Adrenal gland (tissue), 19 donors: ENCODE measurements at places on chromosomes 7 and 10. TPM values are rescaled to one million over a fixed set of nuclear protein-coding genes. Genes with fewer than 3 reads are reported as not detected.

ADCY1 gene
- 2.4 TPM for total RNA-seq

GRCh38 chr10:52526251-52526823 lies 212.3 kb downstream of the DKK1 start:
- no peak for DNase-seq

GRCh38 chr7:10662982-10663884 lies 310.4 kb upstream of the PHF14 start:
- DNase-seq = no peak

DNA sequence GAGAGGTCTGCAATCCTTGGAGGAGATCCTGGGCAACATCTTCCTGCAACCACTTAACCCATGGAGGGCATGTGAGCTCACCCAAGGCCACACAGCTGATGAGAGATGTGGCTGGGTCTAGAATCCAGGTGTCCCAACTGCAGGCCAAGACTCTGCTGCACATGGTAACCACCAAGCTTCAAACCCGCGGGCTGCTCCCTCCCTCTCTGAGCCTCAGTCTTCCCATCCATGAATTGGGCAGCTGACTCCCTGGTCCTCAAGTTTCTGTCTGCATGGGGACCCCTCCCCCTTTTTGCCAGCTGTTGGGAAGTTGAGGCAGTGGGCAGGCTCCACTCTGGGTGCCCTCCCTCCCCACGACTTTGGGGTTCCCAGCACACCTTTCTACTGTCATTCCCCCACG lies 20.9 kb upstream of the INMT start:
- DNase-seq = no peak

CDK14 gene
- total RNA-seq = 5.3 TPM

EBLN1 gene
- total RNA-seq = not detected

- no peak for DNase-seq
Measured at GRCh38 chr10:6313111-6313895, 110.6 kb downstream of the PFKFB3 start.

KCND2 gene
- total RNA-seq = 3.0 TPM

DNA sequence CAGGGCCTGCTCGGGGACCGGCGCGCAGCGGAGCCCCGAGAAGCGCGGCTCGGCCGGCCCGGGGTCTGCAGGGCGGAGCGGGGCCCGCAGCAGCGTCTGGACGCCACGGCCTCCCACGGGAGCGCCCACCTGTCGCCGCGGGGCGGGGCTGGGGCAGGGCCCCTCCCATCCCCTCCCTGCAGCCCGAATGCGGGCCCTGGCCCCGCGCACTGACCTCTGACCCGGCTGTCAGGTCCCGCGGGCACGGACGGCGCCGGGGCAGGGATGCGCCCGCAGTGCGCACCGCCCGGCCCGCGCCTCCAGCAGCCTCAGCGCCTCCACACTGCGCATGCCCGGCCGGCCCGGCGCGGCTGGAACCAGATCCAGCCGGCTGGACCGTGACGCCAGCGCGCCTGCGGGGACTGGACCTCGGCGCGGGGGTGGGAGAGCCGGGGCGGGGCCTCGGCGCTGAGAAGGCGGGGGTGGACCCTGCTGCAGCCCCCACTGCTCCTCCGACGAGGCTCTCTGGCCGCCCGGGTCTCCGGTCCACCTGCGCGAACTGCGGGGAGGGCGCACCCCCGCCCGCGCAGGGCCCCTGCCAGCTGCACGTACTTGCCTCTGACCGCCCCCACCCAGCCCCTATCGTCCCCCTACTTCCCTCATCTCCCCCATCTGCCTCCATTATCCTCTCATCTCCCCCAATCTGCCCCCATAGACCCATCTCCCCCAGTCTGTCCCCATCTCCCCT lies 16.1 kb upstream of the GPR146 start:
- DNase-seq = peak; percentile 94

DNA sequence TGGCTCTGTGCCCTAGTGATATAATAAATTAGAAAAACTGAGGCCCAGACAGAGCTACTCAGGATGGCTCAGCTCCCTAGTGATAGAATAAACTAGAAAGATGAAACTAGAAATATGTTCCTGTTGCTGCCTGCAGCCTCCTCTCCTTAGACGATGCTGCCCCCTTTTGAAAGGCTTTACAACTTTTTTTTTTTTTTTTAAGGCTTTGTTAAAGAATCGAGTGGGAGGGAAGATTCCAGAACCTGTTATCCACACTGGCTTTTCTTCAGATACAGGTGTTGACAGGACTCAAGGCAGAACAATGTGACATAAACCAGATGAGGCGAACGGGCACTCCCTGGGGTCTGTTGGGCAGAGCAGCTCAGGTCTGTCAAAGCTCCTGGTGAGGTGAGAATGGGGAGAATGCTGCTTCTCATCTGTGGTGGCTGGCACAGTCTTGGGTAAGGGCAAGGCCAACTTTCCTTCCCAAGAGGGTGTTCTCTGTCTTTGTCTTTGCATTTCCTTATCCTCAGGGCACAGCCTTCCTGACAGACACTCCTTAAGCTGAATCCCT lies 175.1 kb downstream of the COBL start:
- no peak for DNase-seq

DNA sequence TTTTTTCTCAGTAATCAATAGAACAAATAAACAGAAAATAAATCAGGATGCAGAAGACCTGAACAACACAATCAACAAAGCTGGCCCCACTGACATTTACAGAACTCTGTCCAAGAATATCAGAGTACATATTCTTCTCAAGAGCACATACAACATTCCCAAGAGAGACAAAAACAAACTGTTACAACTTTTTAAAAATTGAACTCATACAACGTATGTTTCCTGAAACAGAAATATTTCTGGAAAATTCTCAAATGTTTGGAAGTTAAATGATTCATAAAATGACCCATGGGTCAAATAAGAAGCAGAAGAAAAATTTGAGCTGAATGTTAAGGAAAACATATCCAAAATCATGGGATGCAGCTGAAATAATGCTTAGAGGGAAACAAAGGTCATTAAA lies 93.9 kb upstream of the VIPR2 start:
- no peak for DNase-seq

CCDC3 gene
- 6.6 TPM for total RNA-seq

DNA sequence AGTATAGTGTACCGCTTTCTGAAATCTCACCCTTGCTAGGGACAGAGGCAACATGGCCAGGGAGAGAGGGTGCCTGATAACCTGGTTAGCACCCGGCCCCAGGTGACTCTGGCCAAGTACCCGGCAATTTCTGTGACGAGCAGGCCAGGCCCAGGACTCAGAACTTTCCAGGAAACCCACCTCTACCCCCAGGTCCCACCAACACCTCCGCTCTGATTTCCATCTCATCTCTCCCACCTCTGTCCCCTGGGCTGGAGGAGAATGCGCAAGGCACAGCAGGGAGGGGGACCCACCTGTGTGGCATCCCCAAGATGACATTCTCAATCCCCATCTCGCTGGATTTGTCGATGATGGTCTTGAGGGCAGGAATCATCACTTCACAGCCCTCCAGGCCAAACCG lies 11.6 kb downstream of the OGDHL start:
- no peak for DNase-seq

DNA sequence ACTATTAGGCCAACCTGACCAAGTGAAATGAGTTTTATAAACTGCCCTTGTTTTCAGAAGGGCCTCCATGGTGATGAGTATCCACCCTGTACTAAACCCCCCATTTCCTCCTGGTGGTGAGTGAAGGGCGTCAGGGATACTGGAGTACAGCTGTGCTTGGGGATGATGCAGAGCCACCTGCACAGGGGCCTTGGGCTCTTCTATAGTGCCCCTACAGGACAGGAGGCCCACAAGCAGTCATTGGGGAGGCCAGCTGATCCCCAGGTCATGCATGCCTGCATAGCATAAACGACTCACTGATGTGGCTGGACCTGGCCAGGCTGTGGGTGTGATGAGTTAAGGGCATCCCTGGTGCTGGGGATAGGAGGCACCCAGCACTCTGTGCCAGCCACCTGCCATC lies 114.1 kb upstream of the CELF2 start:
- DNase-seq = no peak
